Glutamatergic neuron (in vitro differentiated cells): ENCODE measurements at places on chromosomes 12 and 14.
A peak's percentile ranks its signal among the peaks of the same experiment; 100 is the strongest.

DNA sequence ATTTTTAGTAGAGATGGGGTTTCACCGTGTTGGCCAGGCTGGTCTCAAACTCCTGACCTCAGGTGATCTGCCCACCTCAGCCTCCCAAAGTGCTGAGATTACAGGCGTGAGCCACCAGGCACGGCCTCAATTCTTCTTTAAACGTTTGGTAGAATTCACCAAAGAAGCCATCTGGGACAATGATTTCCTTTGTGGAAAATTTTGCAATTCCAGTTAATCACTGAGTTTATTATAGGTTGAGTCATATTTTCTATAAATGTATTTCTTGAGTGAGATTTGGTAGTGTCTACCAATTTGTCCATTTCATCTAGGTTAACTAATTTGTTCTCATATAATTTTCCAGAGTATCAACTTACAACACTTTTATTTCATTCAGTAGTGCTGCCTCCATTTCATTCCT lies 683.9 kb upstream of the TMEM132C start:
- H3K27ac ChIP-seq = no peak overlapping the region
- no peak overlapping the region for H3K4me3 ChIP-seq
- no peaks in the 10 kb centered on the region for H3K27me3 ChIP-seq

- no peak overlapping the region for H3K27ac ChIP-seq
- no peak overlapping the region for H3K4me3 ChIP-seq
- H3K27me3 ChIP-seq = no peaks in the 10 kb centered on the region
- peaks cover 5% of the 10 kb centered on the region for H3K36me3 ChIP-seq
- no peaks in the 10 kb centered on the region for H3K4me1 ChIP-seq
Measured at GRCh38 chr12:12779529-12779928, 5.9 kb upstream of the APOLD1 start.

DNA sequence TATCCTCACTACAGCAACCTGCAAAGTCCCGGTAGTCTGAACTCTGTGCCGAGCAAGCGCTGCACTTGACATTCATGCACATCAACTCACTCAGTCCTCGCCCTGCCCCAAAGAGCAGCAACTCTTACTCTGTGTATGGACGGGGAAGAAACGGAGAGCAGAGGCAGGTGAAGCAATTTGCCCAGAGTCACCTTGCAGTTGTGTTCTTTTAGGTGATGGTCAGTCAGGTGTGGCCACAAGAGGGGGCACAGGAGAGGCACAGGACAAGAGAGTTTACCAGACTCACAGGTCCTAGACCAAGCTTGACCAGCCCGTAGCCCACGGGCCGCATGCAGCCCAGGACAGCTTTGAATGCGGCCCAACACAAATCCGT lies 39.1 kb downstream of the TSPAN11 start:
- no peak for DNase-seq
- H3K36me3 ChIP-seq = no peaks in the 10 kb centered on the region
- H3K4me1 ChIP-seq = peaks cover 37% of the 10 kb centered on the region
- H3K4me3 ChIP-seq = no peak overlapping the region

DNA sequence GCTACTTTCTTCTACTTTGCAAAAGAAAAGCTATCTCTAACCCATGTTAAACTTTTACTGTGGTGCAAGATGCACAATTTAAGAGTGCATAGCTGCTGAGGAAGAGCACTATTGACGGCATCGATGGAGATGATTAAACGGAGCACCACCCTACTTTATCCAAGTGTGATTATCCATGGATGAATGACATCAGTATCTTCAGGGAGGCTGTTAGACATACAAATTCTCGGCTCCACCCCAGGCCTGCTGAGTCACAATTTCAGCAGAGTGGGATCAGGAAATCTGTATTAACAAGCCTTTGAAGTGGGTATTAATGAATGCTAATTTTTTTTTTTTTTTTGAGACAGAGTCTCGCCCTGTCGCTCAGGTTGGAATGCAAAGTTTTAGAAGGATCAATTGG lies 16.2 kb downstream of the SLC2A14 start:
- H3K4me1 ChIP-seq = no peaks in the 10 kb centered on the region
- H3K27me3 ChIP-seq = no peaks in the 10 kb centered on the region
- H3K36me3 ChIP-seq = no peaks in the 10 kb centered on the region
- no peak for DNase-seq

- no peaks in the 10 kb centered on the region for H3K36me3 ChIP-seq
- DNase-seq = no peak
Measured at GRCh38 chr12:113050795-113051194, 5.7 kb upstream of the DTX1 start.

GRCh38 chr14:98227000-98227726 lies 1044.8 kb downstream of the BCL11B start:
- H3K36me3 ChIP-seq = no peaks in the 10 kb centered on the region
- DNase-seq = no peak
- H3K27ac ChIP-seq = no peak overlapping the region

DNA sequence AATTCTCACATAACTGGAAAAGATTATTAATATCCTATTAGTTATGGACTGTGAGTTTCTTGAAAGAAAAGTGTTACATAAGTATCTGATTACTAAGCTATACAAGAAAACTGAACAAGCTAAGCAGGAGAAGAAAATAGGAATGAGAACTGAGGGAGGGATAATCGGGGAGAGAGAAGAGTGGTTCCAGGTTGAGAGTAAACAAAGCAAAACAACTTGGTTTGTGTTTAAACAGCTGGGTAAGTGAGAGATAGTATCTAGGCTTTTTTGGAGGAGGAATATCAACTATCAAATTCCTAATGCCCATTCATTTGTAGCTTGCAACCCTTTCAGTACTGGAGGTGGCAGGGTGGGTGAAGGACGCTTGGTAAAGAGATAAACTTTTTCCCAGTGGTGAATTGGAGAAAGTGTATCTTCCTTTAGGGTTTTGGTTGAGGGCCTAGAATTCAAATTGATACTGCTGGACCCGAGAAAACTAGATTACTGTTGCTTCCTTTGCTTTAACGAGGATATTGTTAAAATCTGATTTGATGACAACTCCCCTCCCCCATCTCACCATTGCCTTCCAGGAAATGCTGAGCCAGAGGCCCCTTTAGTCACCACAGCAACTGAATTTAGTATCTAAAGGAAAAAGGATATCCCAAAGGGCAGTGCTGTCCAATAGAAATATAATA lies 2.0 kb upstream of the SLC2A3 start:
- peaks cover 3% of the 10 kb centered on the region for H3K4me1 ChIP-seq
- no peak overlapping the region for H3K27ac ChIP-seq
- no peaks in the 10 kb centered on the region for H3K27me3 ChIP-seq
- no peak overlapping the region for H3K4me3 ChIP-seq
- no peaks in the 10 kb centered on the region for H3K36me3 ChIP-seq

- H3K4me1 ChIP-seq = peaks cover 15% of the 10 kb centered on the region
- peak within 1 kb of the TSS; percentile 90 for H3K4me3 ChIP-seq
- H3K36me3 ChIP-seq = no peaks in the 10 kb centered on the region
- DNase-seq = peak; percentile 73
- peaks cover 10% of the 10 kb centered on the region for H3K27me3 ChIP-seq
Measured at GRCh38 chr12:42589465-42590329, at the start of gene PRICKLE1. PRICKLE1 (minus strand) TSS chr12:42589746; CDS start chr12:42472516, 117,230 bp downstream.

GRCh38 chr14:25032092-25032784 lies 17.7 kb downstream of the STXBP6 start:
- no peak for DNase-seq
- H3K27ac ChIP-seq = no peak overlapping the region
- no peaks in the 10 kb centered on the region for H3K4me1 ChIP-seq
- H3K36me3 ChIP-seq = no peaks in the 10 kb centered on the region
- peaks cover 2% of the 10 kb centered on the region for H3K27me3 ChIP-seq

DNA sequence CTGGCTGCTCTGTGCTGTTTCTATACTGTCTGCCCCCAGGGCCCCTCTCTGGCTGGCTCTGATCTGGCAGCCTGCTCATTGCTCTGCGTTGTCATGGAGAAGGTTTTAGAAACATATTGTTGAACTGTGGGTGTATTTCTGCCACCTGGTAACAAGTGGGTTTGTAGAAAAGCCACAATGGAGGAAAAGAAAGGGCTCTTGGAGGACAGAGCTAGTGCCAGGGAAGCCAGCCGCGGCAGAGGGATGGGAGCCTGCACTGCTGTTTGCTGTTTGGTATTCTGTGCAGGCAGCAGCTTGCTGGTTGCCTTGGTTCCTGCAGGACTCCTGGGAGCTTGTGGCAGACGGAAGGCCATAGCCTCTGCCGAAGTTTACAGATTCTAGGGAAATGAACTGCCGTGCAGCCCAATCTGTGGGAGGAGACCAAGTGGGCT lies 15.1 kb downstream of the CCDC177 start:
- H3K27me3 ChIP-seq = peaks cover 3% of the 10 kb centered on the region
- H3K27ac ChIP-seq = peak overlapping the region; percentile 98
- DNase-seq = peak; percentile 81
- H3K4me1 ChIP-seq = peaks cover 21% of the 10 kb centered on the region
- no peaks in the 10 kb centered on the region for H3K36me3 ChIP-seq
- peak overlapping the region; percentile 76 for H3K4me3 ChIP-seq
